Activated T-helper 17 cell treated with anti-CD3 and anti-CD28 coated beads, Interleukin-2, amount 50 U/mL, for 72 hours (primary cell): ENCODE measurements at places on chromosomes 3 and 15. TPM values are rescaled to one million over a fixed set of nuclear protein-coding genes. Genes with fewer than 3 reads are reported as not detected.

Gene UBAP1L
- total RNA-seq = 6.1 TPM

Gene ZNF35
- 3.0 TPM for total RNA-seq

Gene MAP2K5
- total RNA-seq = 16.1 TPM

Gene ERICH6
- not detected for total RNA-seq

GRCh38 chr3:192915722-192916121 is 1.9 kb downstream of the MB21D2 start:
- ATAC-seq = peak; percentile 8

DNA sequence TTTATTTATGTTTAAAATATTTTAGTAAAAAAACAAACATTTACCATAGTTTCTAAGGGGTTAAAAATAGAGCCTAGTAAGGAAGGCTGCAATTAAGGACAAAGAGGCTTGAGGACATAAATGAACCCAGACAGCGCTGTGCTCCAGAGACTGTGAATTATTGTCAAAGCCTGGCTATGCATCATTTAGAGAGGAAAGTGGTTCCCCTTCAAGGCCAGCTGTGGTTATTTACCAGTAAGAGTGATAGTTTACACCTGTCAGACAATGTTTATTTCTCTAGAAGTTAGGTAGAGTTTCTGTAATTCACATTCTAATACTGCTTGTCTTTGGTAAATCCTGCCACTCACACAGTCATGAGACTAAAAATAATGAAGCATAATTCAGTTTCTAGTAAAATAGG is 32.4 kb upstream of the PIK3R4 start:
- ATAC-seq = no peak

GRCh38 chr3:13595485-13595884 is 46.6 kb downstream of the FBLN2 start:
- ATAC-seq = no peak

- no peak for ATAC-seq
Observed at GRCh38 chr15:73237910-73238309, 130.8 kb downstream of the HCN4 start.

- ATAC-seq = no peak
Observed at GRCh38 chr3:88082854-88083253, 23.8 kb downstream of the ZNF654 start.

- no peak for ATAC-seq
Observed at GRCh38 chr3:51082363-51082762, 302.7 kb upstream of the MANF start.
